HFF-Myc (cell line): ENCODE measurements at places on chromosomes 2 and 18.

- DNase-seq, result no peak
Measured at GRCh38 chr2:160245614-160246155, 45.6 kb upstream of the ITGB6 start.

- DNase-seq, result no peak
Measured at GRCh38 chr2:19358242-19359020, at the start of gene OSR1. Gene OSR1 (minus strand): TSS chr2:19358623. CDS start chr2:19353805, 4,818 bp downstream.

DNA sequence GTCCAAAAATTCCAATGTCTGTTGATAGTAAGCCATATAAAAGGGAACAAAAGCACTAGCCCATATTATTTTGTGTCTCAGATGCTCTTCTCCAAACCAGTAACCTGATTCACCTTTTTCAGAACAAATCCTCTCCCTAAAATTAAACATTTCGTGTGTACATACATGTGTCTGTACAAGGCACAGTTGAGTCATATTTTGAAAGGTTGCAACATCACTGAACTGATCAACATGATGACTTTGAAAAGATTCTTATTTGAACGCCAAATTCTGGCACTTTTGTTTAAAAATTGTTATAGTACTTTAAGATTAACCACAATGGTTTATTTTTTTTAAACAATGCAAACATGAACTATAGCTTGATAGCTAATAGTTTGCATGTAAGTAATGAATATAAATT, 102.5 kb downstream of the RIT2 start:
- DNase-seq, result no peak

DNA sequence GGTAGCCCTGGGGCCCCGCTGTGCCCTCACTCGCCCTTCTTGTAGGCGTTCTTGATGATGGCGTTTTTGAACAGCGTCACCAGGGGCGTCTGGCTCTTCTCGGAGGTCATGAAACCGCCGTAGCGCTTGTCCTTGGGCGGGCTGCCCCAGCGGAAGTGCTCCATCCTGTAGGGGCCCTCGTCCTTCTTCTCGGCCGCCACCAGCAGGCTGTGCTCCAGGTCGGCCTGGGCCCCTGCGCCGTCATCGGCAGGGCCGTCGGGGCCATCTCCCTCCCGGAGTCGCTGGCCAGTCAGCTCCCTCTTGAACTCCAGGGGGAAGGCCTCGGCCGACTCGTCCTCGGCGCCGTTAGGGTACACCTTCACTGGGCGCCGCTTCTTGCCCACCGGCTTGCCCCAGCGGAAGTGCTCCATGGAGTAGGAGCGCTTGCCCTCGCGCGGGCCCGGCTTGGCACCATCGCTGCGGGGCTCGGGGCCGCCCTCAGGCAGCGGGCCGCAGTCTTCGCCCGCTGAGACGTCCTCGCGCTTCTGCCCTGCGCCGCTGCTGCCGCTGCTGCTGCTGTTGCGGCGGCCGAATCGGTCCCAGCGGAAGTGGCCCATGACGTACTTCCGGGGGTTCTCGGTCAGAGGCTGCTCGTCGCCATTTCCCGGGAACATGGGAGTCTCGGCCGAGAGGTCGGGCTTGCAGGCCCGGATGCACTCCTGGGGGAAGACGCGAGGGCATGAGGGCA, 7.2 kb downstream of the POMC start:
- DNase-seq, result no peak
